ENCODE measurements at places on chromosomes 5 and 9.

GRCh38 chr5:31855134-31856040 lies 216.5 kb downstream of the PDZD2 start:
- no peak for DNase-seq

DNA sequence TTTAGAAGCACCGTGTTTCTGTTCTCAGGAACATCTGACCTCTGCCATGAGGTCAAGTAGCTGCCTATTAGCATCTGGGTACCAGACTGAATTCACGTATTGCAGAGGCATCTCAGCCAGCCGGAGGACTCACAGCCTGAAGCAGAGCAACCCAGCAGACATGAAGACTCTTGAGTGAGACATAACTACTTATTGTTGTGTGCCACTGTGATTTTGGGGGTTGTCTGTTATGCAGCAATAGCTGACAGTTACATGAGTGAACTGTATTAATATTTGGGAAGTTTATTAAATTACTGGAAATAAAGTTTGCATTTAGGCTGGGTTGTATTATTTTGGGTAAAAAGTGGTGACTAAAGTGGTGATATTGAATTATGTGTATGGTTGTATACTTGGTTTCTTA lies 1.3 kb upstream of the ACOT12 start:
- no peak for DNase-seq

DNA sequence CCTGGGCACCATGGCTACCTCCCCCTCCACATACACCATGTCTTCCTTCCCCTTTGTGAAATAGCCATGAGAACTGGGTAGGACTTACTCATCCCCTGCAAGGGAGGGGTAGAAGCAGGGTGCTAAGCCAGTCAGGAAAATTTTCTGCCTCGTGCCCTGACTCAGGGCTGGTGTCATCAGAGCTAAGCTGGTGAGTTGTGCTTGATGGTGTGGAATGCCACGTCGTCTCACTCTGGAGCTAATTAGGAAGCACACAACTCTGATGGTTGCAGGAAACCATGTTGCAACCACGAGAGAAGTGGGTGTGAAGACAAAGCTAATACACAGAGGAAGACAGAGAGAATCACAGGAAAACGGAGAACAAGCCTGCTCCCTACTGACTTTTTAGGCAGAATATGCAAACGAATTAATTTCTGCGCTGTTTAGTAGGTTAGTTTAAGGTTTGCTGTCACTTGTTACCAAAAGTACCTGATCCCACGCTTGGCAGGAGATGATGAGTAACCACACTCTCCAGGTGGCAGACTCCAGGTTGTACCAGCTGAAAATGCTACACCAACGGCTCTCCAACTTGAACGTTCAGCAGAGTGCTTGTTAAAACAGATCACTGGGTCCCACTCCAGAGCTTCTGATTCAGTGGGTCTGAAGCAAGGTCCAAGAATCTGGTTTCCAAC lies 54.5 kb downstream of the STK10 start:
- DNase-seq, result peak; percentile 96

- peak; percentile 37 for DNase-seq
Measured at GRCh38 chr5:178201221-178201926, 3.0 kb upstream of the HNRNPAB start.

DNA sequence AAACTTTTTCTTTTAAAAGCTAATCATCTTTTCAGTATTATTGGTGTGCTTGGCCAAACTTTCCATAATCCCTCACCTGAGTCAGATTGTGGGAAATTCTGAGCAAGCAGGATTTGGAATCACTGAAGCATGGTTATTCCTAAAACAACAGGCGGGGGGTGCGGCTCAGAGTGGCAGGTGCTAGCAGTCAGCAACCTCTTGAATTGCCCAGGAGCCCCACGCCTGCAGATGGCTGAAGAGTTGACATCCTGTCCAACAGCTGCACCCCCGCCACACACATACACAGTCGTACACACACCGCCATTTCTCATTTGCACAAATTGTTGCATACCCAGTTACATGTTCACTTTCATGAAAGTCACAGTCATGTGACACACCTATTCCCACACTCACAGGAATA lies 96.6 kb downstream of the LHX2 start:
- DNase-seq, result no peak

GRCh38 chr5:57727591-57727990 lies 245.0 kb upstream of the ACTBL2 start:
- DNase-seq, result no peak

DNA sequence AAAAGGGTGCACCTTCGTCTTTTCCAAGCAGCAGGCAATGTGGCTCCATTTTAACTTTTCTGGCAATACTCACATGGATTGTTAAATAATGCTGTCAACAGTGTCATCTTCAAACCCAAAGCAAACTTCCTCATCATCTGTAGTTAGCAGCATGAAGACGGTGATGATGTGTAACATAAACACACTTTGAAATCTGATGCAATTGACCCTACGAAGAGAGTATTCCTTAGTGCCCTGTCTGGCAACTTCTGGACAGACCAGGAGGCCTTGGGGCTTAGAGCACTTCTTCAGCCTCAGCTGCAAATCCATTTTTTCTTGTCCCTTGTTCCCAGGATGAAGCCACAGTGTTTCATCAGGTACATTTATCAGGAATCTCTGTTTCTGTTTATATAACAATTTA lies 149.1 kb downstream of the GHR start:
- DNase-seq, result peak; percentile 16

DNA sequence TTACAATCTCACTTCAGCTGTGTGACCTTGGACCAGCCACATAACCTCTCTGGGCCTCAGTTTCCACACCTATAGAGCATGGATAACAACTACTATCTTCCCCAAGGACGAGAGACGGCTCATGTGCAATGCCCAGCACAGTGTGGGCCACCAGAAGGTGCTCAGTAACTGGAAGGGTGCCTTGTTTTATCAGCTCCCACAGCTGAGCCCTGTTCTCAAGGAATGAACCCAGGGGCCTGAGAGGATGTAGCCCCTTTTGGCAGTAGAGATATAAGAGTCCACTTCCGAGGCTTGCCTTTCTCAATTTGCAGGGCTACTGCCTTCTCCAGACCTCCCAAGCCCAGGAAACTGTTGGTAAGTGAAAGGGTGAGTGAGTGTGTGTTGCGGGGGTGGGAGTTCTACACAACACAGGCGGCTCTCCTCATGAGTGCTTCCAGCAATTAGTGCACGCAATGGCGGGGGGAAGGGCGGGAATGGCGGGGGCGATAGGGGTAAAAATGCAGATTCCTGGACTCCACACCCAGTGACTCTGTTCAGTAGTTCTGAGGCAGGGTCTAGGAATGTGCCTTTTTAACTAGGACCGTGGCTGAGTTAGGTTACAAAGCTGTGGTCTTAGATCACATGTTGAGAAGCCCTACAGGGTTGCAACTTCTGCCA lies 185.1 kb downstream of the FSTL4 start:
- DNase-seq, result peak; percentile 12

DNA sequence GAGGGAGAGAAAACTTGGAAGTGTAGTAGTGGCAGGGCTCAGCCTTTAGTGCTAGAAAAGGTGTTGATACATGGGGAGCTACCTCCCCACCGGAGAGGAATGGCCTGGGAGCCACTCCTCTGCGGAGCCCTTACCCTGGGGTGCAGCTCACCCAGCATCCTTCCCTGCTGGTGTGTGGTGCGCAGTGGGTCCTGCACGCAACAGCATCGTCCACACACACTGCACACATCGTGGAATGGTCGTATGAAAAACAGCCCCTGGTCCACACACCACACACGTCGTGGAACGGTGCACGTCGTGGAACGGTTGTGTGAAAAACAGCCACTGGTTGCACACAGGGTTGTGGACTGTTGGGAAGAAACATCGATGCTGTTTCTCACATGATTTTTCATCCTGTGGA lies 16.1 kb upstream of the AHRR start:
- no peak for DNase-seq

DNA sequence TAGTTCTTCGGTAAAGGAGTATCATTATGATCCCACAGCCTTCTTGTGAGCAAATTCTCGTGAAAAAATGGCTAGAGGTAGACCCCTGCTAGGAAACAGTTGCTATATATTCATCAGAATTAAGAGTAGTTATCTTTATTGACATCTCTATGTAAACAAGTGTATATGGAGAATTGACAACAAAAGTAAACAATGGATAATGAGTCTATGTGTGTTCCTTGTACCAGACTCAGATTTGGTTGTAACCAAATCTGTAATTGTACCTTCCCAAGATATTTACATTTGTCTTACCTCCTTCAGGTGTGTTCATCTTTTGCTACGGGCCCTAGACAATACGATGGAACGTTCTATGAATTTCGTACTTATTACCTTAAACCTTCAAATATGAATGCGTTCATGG lies 2.1 kb downstream of the NIPSNAP3B start:
- no peak for DNase-seq

DNA sequence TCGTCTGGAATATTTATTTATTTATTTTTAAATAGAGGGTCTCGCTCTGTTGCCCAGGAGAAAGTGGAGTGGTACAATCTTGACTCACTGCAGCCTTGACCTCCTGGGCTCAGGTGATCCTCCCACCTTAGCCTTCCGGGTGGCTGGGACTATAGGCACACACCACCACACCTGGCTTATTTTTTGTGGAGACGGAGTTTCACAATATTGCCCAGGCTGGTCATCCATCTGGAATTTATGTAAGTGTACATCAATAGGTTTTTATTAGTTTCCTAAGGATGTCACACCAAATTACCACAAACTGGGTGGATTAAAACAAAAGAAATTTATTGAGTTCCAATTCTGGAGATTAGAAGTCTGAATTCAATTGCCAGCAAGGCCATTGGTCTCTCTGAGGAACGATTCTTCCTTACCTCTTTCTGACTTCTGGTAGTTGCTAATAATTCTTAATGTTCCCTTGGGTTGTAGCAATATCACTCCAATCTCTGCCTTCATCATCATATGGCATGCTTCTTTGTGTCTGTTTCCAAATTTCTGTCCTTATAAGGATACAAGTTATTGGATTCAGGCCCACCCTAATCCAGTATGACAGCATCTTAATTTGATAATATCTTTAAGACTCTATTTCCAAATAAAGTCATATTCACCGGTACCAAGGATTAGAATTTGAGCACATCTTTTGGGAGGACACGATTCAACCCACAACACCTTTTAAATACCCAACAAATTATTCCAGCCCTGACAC lies 16.3 kb upstream of the RAD23B start:
- no peak for DNase-seq

- no peak for DNase-seq
Measured at GRCh38 chr5:159174511-159175168, 34.7 kb downstream of the RNF145 start.

DNA sequence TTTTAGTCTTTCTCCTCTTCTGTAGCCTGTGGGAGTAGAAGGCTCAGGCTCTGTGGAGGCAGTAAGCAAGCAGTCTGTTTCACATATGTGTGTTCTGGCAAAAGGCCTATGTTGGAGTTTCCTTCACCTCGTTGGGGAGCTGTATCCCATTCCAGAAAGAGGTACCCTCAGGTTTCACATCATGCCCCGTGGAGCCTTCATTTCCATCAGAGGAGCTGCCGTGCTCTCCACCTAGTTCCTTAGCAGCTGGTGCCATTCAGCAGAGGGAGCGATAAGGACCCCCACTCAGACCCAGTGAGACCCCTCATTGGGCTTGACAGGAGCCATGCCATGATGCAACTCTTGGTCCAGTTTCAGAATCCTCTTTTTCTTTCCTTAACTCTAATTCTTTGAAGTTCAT lies 50.6 kb upstream of the ANGPTL2 start:
- DNase-seq, result no peak

DNA sequence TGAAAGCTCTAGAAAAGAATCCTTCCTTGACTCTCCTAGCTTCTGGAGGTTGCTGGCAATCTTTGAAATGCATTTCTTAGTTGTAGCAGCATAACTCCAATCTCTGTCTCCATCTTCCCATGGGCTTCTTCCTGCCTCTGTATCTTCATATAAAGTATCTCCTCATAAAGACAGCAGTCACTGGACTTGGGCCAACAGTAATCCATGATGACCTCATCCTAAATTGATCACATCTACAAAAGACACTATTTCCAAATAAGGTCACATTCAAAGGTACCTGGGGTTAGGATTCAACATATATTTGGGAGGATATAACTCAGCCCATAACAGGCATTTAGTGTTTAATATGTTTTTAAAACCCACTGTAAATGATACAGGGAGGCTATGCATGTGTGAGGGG lies 123.3 kb downstream of the MLLT3 start:
- no peak for DNase-seq

DNA sequence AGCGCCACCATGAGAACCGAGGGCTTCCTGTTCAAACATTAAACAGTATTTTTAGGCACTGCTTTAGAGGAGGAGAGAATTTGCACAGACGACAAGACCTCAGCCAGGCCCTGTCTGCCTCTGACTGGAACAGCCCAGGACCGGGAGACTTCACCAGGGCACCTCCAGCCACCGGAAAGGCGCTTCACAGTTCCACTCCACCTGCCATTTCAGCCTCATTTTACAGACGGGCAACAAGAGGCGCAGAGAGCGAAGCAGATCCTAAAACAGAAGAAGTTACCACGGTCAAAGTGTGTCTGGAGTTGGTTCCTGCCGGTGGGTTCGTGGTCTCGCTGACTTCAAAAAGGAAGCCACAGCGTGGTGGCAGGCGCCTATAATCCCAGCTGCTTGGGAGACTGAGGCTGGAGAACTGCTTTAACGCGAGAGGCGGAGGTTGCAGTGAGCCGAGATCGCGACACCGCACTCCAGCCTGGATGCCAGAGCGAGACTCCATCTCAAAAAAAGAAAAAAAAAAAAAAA lies 28.4 kb downstream of the COL23A1 start:
- DNase-seq, result no peak

DNA sequence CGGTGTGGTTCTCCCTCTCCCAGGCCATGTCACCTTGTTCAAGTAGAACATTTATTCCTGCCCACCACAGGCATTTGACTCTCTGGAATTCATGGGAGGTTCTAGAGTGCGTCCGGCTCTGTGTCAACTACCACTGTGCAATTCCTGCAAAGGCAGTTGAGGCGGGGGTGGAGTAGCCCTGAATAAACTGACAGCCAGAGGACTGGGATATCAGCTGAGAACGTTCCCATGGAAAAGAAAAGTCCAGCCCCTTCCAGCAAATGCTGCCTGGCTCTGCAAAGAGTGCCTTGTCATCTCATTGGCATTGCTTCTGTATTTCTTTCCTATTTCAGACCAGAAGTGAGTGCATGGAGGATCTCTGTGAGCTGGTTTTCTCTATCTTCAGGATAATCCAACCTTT lies 18.9 kb upstream of the MEGF9 start:
- peak; percentile 57 for DNase-seq

DNA sequence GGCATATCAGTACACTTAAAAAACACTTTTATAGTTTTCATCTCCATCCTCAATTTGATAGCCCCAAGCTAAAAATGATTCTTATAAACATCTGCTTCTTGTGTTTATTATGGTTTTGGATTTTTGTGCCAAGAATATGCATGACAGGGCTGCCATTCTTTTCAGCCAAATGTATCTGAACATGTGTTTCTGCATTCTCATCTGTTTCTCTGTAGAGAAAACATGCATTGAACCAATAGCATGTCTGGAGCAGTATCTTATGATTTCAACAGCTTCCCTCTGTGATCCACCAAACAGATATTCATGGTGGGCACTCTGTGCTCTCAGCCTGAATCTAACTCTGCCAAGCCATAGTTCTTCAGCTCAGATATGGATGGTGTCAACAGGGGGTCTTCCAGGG lies 99.3 kb upstream of the ERCC6L2 start:
- no peak for DNase-seq

GRCh38 chr5:3741374-3741770 lies 145.7 kb downstream of the IRX1 start:
- no peak for DNase-seq

- peak; percentile 25 for DNase-seq
Measured at GRCh38 chr5:90307322-90307721, 102.2 kb downstream of the CETN3 start.

All from fibroblast of skin of back (primary cell).